ENCODE measurements at places on chromosomes 16 and 17. TPM values are rescaled to one million over a fixed set of nuclear protein-coding genes. Genes with fewer than 3 reads are reported as not detected.

DNA sequence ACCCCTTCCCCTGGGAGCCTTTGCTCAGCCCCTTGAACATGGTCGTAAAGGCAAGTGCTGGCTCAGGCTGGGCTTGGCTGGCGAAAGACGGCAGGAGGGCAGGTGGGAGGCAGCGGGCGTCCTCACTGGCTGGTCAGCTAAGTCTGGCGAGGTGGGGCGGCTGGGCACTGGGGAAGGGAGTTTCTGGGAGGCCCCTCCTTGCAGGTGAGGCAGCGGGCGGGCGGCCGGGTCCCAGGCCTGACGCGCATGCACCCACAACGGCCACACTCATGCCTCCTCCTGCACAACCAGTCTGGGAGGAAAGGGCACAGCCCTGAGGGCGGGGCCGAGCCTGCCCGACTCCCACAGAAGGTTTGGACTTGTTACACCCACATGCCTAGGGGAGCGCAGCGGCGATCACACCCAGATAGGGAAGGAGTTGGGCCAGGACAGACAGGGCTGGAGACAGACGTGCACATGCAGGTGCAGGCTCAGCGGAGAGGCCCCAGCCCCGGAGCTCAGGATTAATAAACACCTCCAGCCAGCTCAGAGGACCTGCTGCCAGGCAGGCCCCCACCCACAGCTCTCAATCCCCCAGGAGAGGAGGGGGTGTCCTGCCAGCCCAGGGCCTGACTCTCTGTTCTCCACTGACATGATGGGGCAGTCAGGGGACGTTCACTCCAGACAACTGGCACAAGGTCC lies at the start of gene EVPL:
TSS of gene EVPL (minus strand) at position 148 of the 681 bp plus-strand sequence. CDS start at position 40, 108 bp downstream.
- DNase-seq, result no peak

DNA sequence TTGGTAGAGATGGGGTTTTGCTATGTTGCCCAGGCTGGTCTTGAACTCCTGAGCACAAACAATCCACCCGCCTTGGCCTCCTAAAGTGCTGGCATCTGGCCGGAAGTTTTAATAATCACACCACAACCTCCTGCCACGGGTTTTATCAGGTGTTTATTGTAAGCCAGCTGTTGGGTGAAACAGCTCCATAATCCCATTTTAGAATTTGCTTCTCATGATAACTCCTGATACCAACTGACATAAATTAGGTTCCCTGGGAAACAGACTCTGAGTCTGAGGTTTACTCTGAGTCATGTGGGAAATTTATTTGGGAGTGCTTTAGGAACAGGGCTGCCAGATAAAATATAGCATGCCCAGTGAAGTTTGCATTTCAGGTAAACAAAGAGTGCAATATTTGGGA lies 122.6 kb upstream of the MED13 start:
- no peak for DNase-seq

GRCh38 chr17:5897275-5897911 lies 172.8 kb upstream of the WSCD1 start:
- DNase-seq, result no peak

- no peak for DNase-seq
Observed at GRCh38 chr16:71542377-71542776, 16.2 kb downstream of the CHST4 start.

- DNase-seq, result no peak
Observed at GRCh38 chr16:89422905-89423630, 67.3 kb downstream of the ANKRD11 start.

Gene LPCAT2
- 12.2 TPM for polyA plus RNA-seq

Gene CHST5
- not detected for polyA plus RNA-seq

Gene TAT
- not detected for polyA plus RNA-seq

Gene CTRB2
- polyA plus RNA-seq, result not detected

Data from ovary (tissue), 10 donors.